ENCODE measurements at places on chromosomes 12 and 14.

DNA sequence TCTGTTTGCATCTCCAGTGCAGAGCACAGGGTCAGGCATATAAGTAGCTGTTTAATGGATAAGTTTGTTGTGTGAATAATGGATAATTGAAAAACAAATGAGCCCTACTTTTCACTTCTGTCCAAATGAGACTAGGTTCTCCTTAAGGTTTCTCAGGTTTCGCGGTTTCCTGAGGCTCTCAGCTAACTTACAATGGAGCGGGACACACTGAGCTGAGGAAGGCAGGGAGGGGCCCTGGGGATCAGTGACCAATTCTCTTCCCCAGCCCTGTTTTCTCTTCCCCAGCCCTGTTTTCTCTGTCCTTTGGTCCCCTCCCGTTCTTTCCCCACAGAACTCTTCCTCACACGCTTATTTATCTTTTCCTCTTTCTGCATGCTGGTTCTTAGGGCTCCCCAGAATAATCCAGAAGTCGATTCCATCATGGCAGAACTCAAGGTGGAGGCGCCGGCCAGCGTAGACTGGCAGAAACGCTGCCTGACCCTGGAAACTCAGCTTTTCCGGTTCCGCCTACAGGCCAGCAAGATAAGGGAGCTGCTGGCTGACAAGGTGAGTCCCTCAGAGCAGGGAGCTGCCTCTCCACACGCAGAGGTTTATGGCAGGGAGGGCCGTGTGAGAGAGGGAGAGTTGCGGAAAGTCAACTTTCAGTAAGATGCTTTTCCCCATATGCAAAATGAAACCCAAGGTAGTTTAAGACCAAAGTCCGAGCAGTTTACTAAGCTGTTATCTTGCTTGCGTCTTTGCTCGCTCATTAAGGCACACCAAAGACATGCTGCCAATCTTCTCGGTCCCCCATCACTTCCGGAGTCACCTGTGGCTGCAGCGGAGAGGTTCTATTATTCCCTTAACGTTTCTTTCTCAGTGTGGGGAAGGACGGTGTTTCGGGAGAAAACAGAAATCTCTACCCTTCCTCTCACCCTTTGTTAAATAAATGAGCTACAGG is 8.6 kb downstream of the PLEKHH1 start:
- DNase-seq: no peak

DNA sequence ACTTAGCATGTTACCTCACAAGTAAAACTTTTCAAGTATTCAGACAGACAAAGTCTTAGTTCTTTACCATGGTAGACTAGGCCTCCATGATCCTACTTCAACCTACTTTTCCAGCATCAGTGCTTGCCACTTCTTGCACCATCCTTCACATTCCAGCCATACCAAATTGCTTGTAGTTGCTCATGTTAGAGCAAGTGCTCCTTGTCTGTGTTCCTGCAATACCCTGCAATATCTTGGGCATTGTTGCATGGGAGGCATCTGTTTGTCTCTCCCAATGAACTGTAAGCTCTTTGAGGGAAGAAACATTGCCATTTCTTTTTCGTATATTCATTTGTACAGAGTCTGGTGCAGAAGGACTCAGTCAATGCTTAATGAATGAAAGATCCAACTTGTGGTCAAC is 78.0 kb downstream of the SRGAP1 start:
- peak; percentile 94 for DNase-seq

DNA sequence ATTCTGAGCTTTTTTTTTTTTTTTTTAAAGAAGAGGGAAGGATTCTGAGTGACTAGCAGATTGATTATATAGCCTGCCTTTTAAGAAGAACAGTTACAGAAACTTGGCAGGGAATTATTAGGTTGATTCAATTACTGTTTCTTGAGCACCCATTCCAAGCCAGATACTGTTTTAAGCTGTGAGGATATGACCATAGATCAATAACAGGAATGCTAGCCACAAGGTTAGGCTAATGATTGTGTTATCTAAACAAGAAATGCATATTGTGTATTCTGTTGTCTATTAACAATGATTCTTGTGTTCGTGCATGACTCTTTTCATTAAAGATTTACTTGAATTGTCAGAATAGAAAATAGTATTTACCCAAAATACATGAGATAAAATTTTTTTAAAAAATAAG is 67.1 kb downstream of the PRORP start:
- no peak for DNase-seq

- DNase-seq: no peak
Measured at GRCh38 chr12:67444542-67444941, 175.4 kb downstream of the CAND1 start.

- DNase-seq: no peak
Measured at GRCh38 chr12:100184549-100185145, 16.0 kb upstream of the ACTR6 start.

- DNase-seq: no peak
Measured at GRCh38 chr12:132632521-132633228, 14.1 kb downstream of the P2RX2 start.

DNA sequence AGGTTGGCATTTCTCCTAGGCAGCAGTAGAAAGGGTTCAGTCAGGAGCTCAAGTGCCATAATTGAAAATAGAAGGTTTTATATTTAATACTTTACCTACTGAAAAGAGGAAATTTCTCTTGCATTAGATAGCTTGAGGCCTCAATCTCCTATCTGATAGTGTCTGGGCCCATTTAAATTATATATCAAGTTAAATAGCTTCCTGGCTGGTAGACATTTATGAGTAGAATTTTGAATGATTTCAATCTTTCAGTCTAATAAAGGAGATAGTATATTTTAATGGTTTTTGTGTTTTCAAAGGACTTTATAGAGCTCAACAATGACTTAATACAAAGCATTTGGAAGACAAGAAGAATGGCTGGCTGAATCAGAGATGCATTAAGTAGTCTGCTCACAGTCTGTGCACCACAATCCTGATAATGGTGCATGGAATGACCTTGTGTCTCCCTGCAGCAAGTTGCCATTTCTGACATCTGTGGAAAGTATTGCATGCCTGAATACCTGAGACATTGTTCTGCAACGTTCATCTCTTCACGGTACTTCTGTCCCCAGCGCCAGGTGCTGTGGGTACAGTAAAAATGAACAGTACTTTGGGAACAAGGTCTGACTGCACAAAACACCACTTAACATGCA is 974.1 kb downstream of the TMTC2 start:
- no peak for DNase-seq
